ENCODE measurements at places on chromosomes 7 and 10.

- peak; percentile 55 for DNase-seq
Measured at GRCh38 chr7:27199849-27200760, at the start of gene HOXA13. Gene HOXA13 (minus strand): TSS chr7:27200091. CDS start chr7:27200077, 14 bp downstream.

DNA sequence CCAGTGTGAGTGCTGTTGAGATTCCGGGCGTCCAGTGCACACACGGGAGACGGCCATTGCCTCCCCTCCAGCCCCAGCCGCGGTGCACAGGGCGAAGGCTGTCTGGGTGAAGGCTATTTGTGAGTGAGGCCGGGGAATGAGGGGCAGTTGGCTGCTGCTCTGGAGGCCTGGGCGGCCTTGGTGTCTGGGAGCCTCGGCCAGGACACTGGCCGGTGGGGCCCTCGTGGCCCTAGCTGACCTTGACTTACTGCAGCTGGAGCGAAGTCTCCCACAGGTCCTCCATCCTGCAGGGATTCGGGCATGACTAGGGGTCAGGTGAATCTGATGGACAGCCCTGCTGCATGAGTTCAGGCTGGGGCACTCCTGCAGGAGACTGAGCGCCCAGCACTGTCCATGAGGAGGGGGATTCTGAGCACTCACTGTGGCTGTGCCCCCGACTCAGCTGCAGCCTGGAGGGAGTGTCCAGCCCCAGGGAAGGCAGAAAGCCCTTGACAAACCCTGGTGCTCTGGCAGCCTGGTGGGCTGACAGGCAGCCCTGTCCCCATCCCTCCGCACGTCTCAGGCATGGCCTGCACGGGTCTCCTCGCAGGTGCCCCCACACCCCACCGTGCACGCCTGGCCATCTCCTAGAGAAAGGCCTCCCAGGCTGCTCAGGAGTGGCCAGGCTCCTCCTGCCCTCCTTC is 52.7 kb upstream of the FAM20C start:
- no peak for DNase-seq

DNA sequence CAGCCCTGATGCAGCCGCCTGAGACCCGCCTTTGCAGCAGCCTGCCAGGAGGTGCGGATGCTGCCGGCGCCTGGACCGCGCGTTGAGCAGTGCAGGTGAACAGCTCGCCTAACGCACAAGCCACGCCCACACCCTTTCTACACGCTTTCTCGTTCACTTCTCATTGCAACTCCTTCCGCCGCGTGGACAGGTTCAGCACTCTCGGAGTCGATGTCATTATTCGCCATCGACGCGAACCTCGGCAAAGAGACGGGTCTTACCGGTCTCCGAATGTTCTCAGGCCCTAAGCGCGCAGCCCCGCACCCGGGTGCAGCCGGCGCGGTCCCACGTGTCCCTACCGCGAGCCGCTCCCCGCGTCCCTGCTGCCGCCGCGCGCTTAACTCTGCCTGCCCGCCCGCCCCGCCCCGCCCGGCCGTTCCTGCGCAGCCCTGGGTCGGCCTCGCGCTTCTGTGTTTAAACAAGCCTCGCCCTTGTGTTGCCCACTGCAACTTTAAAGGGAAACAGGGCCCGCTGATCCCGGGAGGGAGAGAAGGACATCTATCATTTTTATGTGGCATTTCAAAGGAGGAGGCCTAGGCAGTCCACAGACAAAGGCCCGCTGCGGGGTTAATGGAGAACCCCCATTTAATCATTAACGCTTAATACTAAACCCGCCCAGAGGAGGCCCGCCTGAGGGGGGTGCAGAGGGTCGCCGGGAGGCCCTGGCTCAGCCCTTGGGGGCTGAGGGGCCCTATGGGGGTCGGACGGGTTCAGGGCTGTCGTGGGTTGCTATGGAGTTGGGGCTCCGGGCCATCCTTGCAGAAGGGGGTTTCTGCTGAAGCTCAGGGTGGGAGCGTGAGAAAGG is 128.5 kb downstream of the WDR11 start:
- DNase-seq: peak; percentile 6

- no peak for DNase-seq
Measured at GRCh38 chr7:80773787-80774508, 135.5 kb downstream of the CD36 start.

DNA sequence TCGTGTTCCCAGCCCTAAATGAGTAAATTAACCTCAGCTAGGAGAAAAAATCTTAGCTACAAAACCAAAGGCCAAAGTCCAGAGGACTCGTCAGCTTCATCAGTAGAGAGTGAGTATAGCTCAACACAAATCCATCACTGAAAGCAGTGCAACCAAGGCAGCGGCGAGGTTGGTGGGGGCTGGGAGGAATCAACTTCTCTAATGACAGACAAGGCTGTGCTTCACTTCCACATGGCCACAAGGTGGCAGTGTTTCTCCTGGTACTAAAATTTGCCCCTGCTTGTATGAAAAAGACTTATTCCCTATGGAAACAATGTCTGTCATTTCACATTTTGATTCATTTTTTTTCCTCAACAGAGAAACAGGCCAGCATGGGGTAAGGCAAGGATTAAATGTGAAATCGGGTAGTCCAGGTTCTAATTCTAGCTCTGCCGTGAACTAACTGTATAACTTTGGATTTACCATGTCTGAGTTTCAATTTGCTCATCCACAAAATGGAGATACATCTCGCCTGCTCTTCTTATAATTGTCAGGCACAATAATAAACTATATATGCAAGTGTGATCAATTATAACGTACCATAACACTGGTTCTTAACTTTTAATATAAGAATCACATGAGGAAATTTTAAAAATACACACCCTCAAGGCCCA is 39.3 kb downstream of the FAS start:
- DNase-seq: peak; percentile 66
